ENCODE measurements at places on chromosomes 5 and 9.

DNA sequence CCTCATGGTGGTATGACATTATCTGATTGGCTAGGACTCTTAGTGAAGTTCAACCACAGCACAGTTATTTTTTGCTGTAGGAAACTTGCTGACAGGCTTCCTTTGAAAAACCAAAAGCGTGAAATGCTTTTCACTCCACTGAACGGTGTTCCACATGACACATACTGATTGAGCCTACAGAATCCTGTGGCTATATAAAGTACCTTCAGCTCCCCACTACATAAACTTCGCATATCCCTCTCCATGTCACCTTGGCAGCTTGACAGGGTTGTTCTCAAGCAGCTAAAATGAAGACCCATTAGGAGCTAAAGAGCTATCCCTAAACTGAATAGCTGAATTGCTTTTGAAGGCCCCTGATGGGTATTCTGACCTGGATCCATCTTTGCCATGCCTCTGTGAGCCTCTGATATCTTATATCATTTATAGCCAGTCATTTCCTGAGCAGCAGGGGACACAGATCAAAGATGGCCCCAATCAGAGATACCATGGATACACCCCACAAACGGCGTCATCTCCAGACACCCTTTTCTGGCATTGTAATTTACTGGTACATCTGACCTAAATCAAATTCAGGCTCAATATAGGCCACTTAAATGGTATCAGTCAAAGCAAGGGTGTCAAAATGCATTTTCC, 91.5 kb downstream of the APBA1 start:
- no peak for DNase-seq

DNA sequence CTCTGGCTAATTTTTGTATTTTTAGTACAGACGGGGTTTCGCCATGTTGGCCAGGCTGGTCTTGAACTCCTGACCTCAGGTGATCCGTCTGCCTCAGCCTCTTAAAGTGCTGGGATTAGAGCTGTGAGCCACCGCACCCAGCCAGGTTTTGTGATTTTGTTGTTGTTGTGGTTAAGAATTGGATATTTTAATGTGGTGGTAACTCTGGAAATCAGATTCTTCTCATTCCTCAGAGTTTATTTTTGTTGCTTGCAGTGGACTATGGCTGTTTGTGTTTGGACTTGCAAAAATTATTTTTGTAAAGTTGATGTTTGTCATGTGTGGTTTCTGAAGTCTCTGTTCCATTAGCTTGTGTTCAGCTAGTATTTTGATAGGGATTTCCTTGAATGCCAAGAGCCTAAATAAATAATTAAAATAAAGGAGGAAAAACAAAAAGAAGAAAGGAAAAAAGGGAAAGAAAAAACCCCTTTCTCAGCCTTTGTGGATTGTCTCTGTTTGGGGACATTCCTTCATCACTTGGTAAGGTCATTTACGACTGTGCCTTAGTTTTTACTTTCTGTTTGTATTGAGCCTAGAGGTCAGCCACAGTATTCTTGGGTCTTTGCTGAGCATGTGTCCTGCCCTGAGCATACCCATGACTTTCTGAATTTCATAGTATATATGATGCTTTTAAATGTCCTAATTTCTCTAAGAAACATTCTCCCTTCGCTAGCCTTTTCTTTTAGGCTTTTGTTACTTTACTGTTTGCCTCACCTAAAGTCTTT, 37.3 kb downstream of the PBX3 start:
- no peak for DNase-seq

- no peak for DNase-seq
These were observed 422.7 kb upstream of the ADAMTS16 start for GRCh38 chr5:4717446-4717845.

DNA sequence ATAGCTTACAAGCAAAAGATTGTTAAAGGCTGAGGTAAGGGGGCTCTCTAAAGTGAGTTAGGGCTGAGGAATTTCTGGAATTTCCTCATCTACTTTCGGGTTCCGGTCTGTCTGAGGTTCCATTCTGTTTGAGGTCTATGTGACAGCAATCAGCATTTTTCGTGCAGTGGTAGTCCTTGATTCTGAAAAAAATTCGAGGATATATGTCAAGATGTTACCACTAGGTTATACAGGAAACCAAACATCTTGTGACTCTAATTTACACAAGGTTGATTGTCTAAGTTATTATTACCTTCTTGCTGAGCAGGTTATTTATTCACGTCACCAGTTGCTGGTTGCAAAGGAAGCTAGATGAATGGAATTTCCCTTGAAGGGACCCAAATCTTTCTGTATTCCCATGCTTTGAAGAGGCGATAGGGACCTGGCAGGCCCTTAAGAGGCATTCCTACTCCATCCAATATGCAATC, 35.2 kb downstream of the RLN2 start:
- DNase-seq = no peak

DNA sequence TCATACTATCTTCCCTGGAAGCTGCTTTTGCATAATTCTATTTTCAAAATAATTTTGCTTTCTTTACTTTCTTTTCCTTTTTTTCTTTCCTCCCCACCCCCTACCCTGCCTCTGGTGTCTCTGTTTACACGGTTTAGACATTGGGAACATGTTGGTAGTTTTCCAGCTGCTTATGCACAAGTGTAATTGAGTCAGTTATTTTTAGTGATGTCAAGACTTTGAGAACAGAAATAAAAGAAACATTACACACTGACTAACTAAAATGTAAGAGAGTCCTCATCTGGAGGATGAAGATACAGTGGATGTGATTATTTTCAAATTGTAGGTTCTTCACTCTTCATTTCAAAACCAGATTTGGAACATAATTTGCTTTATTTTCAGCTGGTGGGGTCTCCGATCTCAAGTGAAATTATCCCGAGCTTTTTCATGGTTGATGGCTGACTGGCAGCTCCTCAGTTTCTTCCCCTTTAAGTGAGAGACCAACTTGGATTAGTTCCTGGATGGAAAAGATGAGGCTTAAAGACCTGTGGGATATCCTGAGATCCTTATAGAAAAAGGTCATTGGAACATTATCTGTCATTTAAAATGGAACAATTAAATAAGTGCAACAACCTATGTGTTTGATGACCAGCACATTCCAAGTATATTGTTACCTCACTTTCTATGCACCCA, 154.4 kb upstream of the ZNF462 start:
- DNase-seq = no peak

All from cortex of kidney (tissue), 1 donor.